Stimulated activated CD4-positive, alpha-beta T cell treated with anti-CD3 and anti-CD28 coated beads, TNF-alpha, amount 100 ng/mL, for 1 hour (primary cell): ENCODE measurements at places on chromosomes 12 and 14.

- no peak for DNase-seq
Observed at GRCh38 chr12:64627771-64628170, 17.5 kb downstream of the RASSF3 start.

GRCh38 chr12:75955251-75955650 lies 76.3 kb downstream of the PHLDA1 start:
- DNase-seq: no peak

DNA sequence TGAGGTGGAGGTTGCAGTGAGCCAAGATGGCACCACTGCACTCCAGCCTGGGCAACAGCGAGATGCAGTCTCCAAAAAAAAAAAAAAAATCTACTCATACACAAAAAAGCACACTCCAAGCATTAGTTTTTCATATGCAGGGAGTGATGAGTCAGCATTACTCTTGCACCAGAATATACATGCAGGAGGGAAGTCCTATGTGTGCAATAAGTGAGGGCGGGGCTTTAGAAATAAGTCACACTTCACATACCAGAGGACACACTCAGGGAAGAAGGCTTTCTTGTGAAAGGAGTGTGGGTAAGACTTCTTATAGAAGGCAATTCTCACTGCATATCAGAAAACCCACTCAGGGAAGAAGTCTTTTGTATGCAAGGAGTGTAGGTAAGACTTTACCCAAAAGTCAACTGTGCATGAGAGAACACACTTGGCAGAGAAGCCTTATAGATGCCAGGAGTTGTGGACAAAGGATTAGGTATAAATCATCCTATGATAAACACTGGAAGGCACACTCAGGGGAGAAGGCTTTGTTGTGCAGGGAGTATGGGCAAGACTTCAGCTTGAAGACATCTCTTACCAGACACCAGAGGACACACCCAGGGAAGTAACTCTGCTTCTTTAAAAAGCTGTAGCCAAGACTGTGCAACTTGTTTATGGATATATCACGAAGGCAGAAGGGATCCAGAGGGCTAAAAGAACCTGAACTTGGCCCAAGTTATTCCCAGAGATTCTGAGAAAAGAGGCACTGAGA lies 50.5 kb downstream of the ATF7 start:
- DNase-seq: no peak

- no peak for DNase-seq
Observed at GRCh38 chr14:51638071-51638944, 13.4 kb upstream of the FRMD6 start.

GRCh38 chr12:112557951-112558630 lies 139.3 kb downstream of the PTPN11 start:
- DNase-seq: no peak

DNA sequence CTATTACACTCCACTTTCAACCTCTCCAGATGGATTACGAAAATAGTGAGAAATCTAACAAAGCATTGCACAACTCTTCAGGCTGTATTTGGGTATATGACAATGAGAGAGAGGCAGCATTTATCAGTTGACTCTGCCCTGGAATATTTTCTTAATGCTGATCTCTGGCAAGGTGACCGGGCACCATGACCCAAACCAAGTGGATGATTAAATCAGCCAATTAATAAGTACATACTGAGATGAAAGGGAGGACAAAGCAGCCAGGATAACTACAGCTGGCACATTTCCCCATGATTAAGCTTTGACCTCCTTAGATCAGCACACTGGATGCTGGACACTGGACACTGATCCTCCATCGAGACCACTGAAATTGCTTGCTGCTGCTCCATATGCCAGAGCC lies 218.2 kb downstream of the ASCL1 start:
- DNase-seq: no peak

- DNase-seq: no peak
Observed at GRCh38 chr14:38197001-38197783, 10.5 kb upstream of the SSTR1 start.

DNA sequence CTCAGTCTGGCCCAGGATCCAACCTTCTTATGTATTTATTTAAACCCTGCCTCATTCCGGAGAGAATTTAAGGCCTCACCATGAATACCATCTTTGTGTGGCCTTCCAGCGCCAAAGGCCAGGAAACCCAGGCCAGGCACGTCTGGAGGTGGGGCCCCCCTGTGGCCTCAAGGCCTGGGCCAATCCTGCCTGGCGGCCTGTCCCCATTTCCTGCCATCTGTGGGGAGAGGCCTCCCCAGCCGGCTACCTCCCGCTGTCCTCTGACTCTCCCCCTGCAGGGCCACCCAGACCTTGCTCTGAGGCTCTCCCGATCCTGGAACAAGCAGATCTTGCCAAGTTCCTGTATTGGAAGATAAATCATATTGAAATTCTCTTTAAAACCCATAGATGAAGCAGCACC lies 37.4 kb upstream of the MEG3 start:
- DNase-seq: no peak

DNA sequence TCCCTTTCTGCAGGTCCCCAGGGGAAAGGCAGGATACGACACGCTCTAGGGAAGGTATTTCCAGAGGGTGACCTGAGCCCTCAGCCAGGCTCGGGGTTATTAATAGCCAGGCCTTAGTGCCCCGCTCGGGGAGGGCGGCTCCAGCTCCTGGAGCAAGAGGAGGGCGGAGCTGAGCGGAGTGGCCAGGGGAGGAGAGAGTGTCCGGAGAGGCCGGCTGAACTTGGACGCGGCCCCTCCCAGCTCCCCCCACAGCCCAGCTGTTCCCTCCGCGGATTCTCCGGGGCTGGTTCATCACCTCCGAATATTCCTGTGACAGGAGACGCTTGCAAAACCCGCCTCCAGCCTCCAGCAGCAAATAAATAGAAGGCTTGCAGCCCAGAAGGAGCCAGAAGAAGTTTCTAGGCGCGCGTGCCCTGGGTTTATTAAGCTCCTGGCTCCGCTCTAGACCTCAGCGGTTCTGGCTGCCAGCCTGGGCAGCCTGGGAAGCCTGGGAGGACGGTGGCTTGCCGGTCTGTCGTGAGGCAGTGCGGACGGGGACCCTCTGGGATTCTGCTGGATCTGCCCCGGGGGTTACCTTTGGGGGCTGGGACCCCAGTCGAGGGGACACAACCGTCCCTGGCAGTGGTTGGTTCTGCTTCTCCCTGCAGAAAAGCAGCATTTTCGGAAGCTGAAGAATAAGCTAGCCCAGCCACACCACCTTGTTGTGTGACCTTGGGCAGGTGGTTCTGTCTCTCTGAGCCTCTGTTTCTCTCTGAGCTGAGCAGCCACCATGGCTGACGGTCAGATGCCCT lies at the start of gene HSPB8:
HSPB8 (plus strand) TSS at position 388 of the 791 bp plus-strand sequence; CDS start at position 770, 382 bp downstream.
- no peak for DNase-seq

GRCh38 chr12:2262449-2262848 lies 209.7 kb downstream of the CACNA1C start:
- DNase-seq: no peak

DNA sequence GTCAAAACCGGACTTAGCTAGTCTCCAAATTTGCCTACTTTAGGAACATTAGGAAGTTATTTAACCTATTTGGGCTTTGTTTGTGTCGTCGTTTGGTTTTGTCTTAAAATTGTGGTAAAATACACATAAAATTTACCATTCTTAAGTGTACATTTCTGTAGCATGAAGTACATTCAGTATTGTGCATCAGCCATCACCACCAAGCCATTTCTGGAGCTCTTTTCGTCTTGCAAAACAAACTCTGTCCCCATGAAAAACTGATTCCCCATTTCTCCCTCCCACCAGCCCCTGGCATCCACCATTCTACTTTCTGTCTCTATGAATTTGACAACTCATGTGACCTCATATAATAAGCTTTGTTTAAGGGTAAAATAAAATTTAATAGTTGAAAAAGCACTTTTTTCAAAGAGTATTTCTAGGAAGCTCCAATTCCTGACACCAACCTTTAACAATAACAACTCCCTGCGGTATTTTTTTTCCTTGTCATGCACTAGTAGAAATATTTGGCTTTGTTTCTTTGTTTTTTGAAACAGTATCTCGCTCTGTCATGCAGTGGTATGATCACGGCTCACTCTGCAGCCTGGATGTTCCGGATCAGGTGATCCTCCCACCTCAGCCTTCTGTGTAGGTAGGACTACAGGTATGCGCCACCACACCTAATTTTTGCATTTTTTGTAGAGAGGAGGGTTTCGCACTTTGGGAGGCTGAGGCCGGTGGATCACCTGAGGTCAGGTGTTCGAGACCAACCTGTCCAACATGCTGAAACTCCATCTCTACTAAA lies 3.6 kb upstream of the UBC start:
- DNase-seq: no peak

- DNase-seq: peak; percentile 31
Observed at GRCh38 chr14:80987235-80988032, 32.0 kb downstream of the TSHR start.

DNA sequence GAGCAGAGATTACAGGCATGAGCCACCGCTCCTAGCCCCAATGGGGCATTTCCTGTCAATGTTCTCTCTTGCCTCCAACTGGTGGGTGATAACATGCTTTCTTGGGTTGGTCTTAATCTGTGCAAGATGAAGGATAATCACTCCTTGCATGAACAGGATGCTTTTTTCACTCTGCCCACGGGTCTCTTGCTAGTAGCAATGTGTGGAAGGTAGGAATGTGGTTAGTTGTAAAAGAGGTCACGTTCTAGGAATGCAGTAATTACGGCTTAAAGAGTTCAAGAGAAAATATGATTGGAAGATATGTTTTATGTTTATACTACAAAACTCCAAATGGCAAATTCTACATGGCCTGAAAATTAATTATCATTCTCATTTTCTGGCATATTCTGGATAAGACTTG lies 10.5 kb downstream of the RNASE10 start:
- no peak for DNase-seq
